ENCODE measurements at places on chromosomes 6 and 20.

GRCh38 chr20:58192567-58192966 lies 35.9 kb downstream of the ANKRD60 start:
- no peak for DNase-seq

DNA sequence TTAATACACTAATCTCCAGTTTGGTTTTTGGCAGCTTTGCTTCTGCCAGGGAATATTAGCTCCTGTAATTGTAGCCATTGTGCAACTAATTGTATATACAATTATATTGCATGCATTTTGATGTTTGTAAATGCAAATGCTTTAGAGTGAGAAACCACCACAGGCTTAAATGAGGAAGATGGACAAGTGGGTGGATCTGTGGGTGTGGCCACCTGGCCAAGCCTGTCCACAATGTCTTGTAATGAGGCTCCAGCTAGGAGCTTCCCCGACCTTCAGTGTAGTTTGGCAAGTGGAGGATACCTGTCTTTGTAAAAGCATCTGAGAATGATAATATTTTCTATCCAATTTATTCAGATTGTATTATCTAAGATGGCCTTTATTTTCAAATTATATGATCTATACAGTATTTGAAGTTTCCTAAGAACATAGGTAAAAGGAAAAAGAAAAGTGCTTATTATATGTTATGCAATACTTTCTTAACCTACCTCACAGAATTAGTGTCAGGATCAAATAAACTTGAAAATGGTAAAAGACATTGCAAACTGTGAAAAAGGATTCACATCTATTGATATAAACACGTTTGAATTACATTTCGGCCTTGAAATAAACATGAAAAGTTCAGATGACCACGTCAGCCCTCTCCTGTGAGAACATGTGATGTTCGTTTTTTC lies 49.3 kb upstream of the ARID1B start:
- DNase-seq, result no peak

DNA sequence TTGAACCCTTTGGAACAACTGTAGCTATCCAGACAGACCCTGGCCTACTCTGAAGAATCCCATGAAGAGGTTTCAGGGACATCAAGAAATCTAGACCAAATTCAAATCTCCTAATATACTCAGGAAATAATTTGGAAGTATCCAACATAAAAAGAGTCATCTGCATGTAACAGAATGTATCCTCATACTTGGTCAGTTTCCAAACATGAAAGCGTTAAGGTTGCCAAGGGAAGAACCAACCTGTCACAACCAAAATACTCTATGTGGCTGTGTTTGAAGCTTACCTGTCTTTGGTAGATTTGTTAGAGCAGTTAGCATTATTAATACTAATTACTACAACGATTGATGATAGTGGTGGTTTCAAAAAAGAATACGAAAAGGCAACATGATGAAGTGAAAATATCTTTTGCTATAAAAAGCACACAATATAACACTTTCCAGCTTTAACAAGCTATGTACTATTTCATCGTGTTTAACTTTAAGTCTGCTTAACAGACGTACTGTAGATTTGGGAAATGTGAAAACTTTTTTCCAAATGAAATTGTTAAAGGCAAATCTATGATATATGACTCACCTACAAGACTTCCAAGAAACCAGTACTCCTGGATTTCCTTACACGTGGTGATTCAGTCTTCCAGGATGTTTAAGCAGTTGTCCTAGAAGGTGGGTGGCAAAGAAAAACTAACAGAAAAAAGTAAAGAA lies 46.6 kb upstream of the ENPP1 start:
- no peak for DNase-seq

GRCh38 chr6:82178077-82178758 lies 69.3 kb downstream of the IBTK start:
- no peak for DNase-seq

DNA sequence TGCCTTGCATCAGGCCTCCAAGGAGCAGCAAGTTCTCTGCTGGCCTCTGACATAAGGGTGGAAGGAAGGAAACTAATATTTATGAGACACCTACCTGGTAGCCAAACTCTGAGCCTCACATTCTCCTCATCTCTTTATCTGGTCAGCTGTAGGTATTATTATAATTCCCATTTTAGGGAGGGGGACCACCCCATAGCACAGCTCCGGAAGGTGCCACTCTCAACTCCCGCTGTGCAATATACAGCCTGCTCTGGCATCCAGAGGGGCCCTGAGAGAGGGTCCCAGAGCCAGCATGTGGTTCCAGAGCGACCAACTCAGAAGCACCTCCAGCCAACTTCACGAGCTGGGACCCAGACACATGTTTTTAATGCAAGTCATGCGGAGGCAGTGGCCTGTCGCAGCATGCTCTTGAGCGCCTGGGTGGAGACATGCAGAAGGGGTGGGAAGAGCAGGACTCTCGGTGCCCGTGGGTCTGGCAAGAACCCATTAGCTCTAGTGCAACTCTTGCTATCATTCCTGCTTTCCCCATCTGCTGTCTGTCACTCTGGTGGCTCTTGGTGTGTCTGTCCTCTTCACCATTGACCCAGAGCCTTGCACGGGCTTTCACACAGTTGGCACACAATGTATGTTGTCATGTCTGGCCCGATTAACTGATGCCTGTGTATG lies 15.0 kb upstream of the MYMX start:
- no peak for DNase-seq

- DNase-seq, result no peak
These were observed 751.9 kb upstream of the DEFB115 start for GRCh38 chr20:30505566-30505965.

DNA sequence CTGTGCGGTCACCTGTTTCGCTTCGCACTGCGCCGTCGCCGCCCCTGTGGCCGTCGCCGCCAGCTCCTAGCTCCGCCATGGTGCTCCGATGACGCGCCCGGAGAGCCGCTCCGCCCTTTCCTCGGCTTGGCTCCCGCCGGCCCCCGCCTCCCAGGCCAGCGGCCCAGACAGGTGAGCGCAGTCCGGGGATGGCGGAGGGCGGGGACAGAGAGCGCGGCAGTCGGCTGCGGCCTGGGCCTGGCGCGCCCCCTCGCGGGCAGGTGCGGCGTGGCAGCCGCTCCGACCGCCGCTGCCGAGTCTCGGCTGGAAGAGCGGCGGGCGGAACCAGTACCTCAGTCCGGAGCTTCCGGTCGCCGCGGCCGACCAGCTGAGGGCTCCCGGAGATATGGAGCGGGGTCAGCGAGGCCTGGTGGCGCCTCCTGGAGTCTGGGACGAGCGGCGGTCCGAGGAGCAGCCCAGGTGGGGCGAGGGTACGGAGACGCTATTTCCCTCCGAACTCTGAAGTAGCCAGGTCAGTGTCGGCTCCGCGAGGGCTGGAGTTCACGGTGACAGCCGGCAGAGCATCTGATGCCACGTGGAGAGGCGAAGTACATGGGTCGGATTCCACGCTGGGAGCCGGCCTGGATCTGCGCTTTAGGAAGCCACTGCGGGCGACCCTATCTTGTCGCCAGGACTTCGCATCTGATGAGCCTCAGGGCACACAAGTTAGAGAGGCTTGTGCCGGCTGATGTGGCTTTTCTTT lies at the start of gene MAP7:
Gene MAP7 (minus strand): TSS at position 93 of the 742 bp plus-strand sequence. CDS start 14 bp downstream, at position 79.
- DNase-seq, result peak; percentile 30

GRCh38 chr20:24977336-24977735 lies 15.2 kb downstream of the APMAP start:
- no peak for DNase-seq

GRCh38 chr6:166830185-166830890 lies 126.0 kb downstream of the RNASET2 start:
- DNase-seq, result no peak

Data from NCI-H446 (cell line).